Endothelial cell of coronary artery (primary cell): ENCODE measurements at places on chromosomes 6 and 20. TPM values are rescaled to one million over a fixed set of nuclear protein-coding genes. Genes with fewer than 3 reads are reported as not detected.

The SSTR4 gene
- not detected in 2 replicates for total RNA-seq

The CST4 gene
- not detected in 2 replicates for total RNA-seq

The ADAM33 gene
- total RNA-seq, result 0.09 TPM in 1 of 2 replicates, not detected in the other

The CLPSL2 gene
- not detected in 2 replicates for total RNA-seq

The GTF3C6 gene
- total RNA-seq, result 44.6 and 61.3 TPM in 2 replicates

The EEF1A2 gene
- 1.0 and 2.0 TPM in 2 replicates for total RNA-seq

The BMP7 gene
- not detected in 2 replicates for total RNA-seq

The ARMH2 gene
- not detected in 2 replicates for total RNA-seq

The STX11 gene
- 5.7 and 10.4 TPM in 2 replicates for total RNA-seq

The GFOD1 gene
- 43.8 and 44.5 TPM in 2 replicates for total RNA-seq

The PLN gene
- total RNA-seq, result not detected in 2 replicates

The OTOR gene
- total RNA-seq, result not detected in 2 replicates

The FAM83B gene
- under 0.01 TPM in 1 of 2 replicates, not detected in the other for total RNA-seq

The SLC4A11 gene
- total RNA-seq, result 4.1 TPM in 2 replicates

The ANGPT4 gene
- not detected in 2 replicates for total RNA-seq

The TRIM40 gene
- not detected in 2 replicates for total RNA-seq

The LHFPL5 gene
- total RNA-seq, result not detected in 2 replicates

The ZDHHC14 gene
- 5.0 and 6.5 TPM in 2 replicates for total RNA-seq

The CD83 gene
- 0.19 and 0.63 TPM in 2 replicates for total RNA-seq

The EPPIN gene
- not detected in 2 replicates for total RNA-seq

The VGLL2 gene
- not detected in 2 replicates for total RNA-seq

The BANF2 gene
- total RNA-seq, result not detected in 2 replicates

The GPR6 gene
- total RNA-seq, result not detected in 2 replicates

The SIRPD gene
- 0.09 TPM in 1 of 2 replicates, not detected in the other for total RNA-seq

The FLRT3 gene
- 0.18 and 0.94 TPM in 2 replicates for total RNA-seq

The TOX2 gene
- total RNA-seq, result 2.4 and 2.8 TPM in 2 replicates

The SLC22A7 gene
- total RNA-seq, result not detected in 2 replicates

The BPIFB2 gene
- total RNA-seq, result not detected in 2 replicates

The RALGAPA2 gene
- total RNA-seq, result 24.2 and 24.7 TPM in 2 replicates

The TRDN gene
- not detected in 2 replicates for total RNA-seq

The HLA-DPA1 gene
- 1.9 and 3.5 TPM in 2 replicates for total RNA-seq

The MPIG6B gene
- total RNA-seq, result not detected in 2 replicates

The EPHA7 gene
- total RNA-seq, result 0.09 and 0.54 TPM in 2 replicates

The MEP1A gene
- not detected in 2 replicates for total RNA-seq

The BMP2 gene
- total RNA-seq, result 6.7 and 16.6 TPM in 2 replicates

The SOBP gene
- 1.2 and 2.2 TPM in 2 replicates for total RNA-seq

The SNX9 gene
- total RNA-seq, result 32.3 and 33.2 TPM in 2 replicates

The HS3ST5 gene
- not detected in 2 replicates for total RNA-seq

The HLA-DOA gene
- under 0.01 TPM in 1 of 2 replicates, not detected in the other for total RNA-seq

The ASIP gene
- not detected in 2 replicates for total RNA-seq

The SMPD2 gene
- 11.7 and 12.1 TPM in 2 replicates for total RNA-seq

The CCHCR1 gene
- total RNA-seq, result 14.2 and 18.2 TPM in 2 replicates

The SLC35D3 gene
- not detected in 2 replicates for total RNA-seq

The YWHAB gene
- total RNA-seq, result 111 and 112 TPM in 2 replicates

The RFX6 gene
- not detected in 2 replicates for total RNA-seq

The FRMD1 gene
- total RNA-seq, result not detected in 2 replicates

The TGM3 gene
- total RNA-seq, result not detected in 2 replicates

The RBM12 gene
- 43.5 and 46.3 TPM in 2 replicates for total RNA-seq

The GMNN gene
- 21.6 and 28.3 TPM in 2 replicates for total RNA-seq

The SNAI1 gene
- 1.5 and 2.9 TPM in 2 replicates for total RNA-seq

The PRSS35 gene
- 0.09 TPM in 2 replicates for total RNA-seq

The REPS1 gene
- 26.2 and 29.9 TPM in 2 replicates for total RNA-seq

The GPX6 gene
- total RNA-seq, result not detected in 2 replicates

The SIRPA gene
- total RNA-seq, result 12.2 and 14.4 TPM in 2 replicates

The DEFB118 gene
- not detected in 2 replicates for total RNA-seq

The GRM1 gene
- total RNA-seq, result under 0.01 TPM in 2 replicates

The ABT1 gene
- total RNA-seq, result 17.5 and 21.9 TPM in 2 replicates
